ENCODE measurements at places on chromosomes 1 and 21.

- no peak for DNase-seq
Measured at GRCh38 chr1:157937744-157938143, 55.7 kb upstream of the KIRREL1 start.

- DNase-seq = no peak
Measured at GRCh38 chr21:22224261-22224660, 1226.1 kb downstream of the NCAM2 start.

- DNase-seq = no peak
Measured at GRCh38 chr1:5921671-5922070, 70.6 kb downstream of the NPHP4 start.

GRCh38 chr1:34199927-34200326 lies 23.2 kb downstream of the C1orf94 start:
- no peak for DNase-seq

- DNase-seq = no peak
Measured at GRCh38 chr1:227280836-227281235, 37.5 kb downstream of the CDC42BPA start.

DNA sequence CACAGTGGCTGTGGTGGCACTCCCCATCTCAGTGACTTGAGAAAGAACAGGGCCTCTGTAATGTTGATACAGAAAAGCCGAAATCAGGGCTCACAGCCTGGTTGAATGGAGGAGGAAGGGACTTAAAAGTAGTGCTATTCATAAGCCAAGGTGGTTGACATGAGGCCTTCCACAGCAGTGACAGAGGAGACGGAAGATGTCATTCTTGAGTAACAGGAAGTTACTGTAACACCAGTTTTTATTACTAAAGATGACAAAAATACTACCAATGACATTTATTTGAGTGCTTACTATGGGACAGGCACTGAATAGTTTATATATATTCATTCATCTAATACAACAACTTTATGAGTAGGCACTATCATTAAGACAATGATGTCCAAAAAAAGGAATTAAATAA lies 52.8 kb upstream of the GNG12 start:
- no peak for DNase-seq

GRCh38 chr1:67683766-67684525 lies 1.1 kb upstream of the GADD45A start:
- no peak for DNase-seq

DNA sequence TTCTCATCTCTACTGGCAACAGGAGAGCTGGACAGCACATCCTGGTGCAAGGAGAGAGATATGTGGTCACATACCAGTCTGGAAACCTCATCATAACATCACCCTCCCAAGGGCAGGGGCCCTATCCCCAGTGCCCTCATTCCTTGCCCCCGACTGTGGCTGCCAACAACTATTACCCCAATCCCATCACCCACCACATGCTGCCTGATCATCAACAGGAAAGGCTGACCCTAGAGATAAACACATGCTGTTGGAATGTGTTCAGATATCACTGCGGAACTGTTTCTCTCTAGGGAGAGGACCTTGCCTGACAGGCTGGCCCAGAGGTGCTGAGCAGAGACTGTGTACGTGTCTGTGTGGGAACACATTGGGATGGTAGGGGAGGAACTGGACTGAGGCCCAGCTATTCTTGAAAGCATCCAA lies 4.5 kb upstream of the INKA2 start:
- no peak for DNase-seq

Measured in esophagus squamous epithelium (tissue), 5 donors.